AG08395 (cell line): ENCODE measurements at places on chromosomes 1 and 21.

GRCh38 chr1:86868477-86868876, 45.4 kb downstream of the SELENOF start:
- DNase-seq = no peak

DNA sequence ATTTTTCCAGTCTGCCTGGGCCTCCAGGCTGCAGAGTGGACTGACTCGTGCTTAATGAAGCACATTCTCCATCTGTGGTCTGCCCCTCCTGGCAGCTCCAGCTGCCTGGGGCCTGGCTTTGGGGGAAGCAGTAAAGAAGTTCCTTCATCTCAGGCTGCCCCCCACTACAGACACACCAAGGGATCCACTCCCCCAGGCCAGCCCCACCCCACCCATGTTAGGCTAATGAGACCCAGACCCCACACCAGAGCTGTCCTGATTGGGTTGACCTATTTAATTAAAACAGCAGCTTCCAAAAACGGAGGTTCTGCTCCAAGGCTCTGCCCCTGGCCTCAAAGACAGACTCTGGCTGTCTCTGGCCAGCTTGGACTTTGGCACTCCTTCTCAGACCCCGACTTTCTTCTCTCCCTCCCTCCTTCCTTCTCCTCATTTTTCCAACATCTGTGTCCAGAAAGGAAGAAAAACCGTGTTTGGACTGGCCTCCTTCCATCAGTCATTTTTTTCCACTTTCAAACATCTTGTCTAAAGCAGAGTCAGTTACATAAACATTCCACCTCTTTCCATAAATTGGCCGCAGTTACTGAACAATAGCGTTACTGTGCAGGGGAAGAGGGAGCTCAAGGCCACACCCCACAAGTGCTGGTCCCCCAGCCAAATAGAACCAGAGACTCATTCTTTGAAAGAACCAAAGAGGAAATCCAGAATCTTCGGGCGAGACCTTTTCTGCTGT, 29.7 kb downstream of the SERTAD4 start:
- DNase-seq = peak; percentile 66

- peak; percentile 80 for DNase-seq
Observed at GRCh38 chr1:24149866-24150233, 6.9 kb upstream of the IL22RA1 start.

DNA sequence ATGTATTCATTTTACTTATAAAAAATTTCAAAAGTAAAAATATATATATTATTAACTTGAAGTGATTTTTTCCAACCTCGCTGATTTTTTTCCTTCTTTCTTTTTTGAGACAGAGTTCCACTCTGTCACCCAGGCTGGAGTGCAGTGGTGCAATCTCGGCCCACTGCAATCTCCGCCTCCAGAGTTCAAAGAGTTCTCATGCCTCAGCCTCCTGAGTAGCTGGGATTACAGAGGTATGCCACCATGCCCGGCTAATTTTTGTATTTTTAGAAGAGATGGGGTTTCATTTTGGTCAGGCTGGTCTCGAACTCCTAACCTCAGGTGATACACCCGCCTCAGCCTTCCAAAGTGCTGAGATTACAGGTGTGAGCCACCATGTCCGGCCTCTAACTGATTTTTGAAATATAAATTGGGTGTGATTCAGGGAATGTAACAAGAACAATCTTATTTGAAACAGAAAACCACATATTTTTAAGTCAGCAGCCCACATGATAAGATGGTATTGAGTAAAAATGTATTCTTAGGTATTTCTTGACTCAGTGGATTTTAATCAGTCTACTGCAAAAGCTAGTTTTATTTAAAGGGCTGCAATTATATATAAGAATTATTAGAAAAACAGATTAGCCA, 30.0 kb downstream of the ZBTB8B start:
- no peak for DNase-seq

DNA sequence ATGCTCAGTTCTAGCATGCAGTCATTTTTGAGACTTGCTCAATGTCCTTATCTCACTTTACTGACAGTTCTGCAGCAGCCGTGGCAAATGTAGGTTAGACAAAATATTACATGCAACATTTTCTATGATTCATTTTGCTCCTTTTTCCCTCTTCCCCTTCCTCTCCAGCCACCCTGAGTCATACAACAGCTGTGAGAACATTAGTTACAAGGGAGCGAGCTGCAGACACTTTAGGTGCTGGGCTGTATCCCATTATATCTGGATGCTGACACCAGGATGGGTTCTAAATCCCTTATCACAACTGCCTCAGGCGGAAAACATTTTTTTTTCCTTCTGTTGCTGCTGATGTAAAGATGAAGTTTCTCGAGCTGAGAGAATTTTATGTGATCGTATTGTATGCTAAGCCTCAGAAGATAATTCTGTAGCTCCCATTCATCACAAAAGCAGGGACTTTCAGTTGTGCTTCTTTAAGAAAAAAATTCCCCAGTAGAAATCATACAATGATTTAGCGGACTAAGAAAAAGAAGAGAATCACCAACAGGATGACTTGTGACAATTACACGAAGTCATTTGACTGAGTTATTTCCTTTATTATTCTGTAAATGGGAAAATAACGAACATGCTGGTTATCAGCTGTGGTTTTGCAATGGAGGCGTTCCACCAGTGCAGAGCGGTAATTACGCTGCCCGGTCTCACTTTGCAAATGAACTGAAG, 345.0 kb downstream of the DISC1 start:
- DNase-seq = no peak

DNA sequence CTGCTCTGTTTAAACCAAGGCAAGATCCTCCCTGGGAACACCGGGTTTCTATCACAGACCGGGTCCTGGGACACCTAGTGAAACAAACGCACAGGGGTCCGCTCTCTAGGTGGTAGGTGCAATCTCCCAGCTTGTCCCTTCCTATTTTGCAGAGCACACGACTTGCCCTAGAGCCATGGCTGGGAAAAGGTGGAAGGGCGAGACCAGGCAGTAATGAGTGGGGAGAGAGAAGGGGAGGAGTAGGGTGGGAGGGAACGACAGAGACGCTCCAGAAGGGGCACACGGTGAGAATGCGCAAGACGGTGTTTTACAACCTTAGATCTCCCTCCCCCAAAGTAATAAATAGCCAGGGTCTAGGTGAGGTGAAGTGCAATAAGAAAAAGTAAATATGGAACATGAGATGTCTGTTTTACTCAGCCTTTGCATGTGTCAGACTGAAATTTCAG, 9.3 kb upstream of the ARHGAP29 start:
- DNase-seq = no peak

GRCh38 chr1:161902182-161902581, 121.5 kb downstream of the OLFML2B start:
- no peak for DNase-seq

GRCh38 chr1:30287976-30288375, 435.4 kb downstream of the MATN1 start:
- DNase-seq = no peak

GRCh38 chr1:21886486-21887215, 50.5 kb downstream of the HSPG2 start:
- no peak for DNase-seq

DNA sequence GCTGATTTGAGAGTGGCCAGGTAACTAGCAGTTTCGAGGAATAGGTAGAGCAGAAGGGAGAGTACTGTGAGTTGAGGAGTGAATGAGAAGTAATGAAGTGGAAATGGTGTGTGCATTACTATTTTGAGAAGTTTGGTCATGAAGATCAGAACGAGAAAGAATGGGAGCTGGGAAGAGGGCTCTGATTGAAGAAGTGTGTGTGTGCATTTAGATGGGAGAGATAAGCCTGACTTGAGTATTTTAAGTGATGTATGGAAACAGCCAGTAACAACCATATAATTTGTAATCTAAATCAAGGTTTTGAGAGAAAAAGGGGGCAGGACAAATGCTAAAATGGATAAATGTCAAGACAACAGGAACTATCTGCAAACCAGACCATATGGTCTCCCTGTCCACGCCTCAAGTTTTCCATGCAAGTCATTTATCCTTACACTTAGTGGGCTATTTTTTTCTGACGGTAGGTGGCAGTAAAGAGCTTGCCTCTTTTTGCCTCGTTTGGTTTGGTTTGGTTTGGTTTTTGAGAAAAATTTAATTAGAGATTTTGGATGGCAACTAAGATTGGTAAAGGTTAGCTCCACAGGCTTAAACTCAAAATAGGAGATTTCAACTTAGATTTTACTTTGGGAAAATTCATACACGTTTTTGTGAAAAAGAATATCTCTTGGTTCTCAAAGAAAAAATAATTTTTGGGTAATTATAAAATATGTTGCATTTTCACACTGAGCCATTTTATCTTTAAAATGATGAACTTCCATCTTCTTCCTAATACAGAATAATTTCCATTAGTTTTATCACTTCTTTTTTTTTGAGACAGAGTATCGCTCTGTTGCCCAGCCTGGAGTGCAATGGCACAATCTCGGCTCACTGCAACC, 9.5 kb upstream of the B3GALNT2 start:
- peak; percentile 50 for DNase-seq

GRCh38 chr1:97989094-97989680, 68.4 kb upstream of the DPYD start:
- no peak for DNase-seq

GRCh38 chr1:230010603-230011332, 56.3 kb upstream of the GALNT2 start:
- DNase-seq = no peak

DNA sequence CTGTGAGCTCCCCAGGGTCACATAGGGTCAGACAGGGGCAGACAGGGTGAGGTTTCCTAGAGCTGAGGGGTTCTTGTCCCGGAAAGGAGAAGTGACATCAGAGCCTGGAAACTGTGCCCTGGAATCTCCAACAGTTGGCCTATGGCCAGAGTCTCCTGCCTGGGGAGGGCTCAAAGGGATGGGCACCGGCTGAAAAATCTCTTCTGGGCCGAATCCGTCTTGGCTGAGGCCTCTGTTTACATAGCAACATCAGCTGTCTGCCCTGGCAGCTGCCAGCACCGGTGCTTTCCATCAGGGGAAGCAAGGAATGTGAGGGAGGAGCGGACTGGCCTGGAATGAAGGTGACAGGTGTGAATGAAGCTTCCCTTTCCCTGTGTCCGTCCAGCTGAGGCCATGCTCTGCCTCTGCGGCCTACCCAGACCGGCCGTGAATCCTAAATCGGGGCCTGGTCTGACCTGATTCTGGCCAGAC, 30.7 kb downstream of the VASH2 start:
- DNase-seq = no peak

DNA sequence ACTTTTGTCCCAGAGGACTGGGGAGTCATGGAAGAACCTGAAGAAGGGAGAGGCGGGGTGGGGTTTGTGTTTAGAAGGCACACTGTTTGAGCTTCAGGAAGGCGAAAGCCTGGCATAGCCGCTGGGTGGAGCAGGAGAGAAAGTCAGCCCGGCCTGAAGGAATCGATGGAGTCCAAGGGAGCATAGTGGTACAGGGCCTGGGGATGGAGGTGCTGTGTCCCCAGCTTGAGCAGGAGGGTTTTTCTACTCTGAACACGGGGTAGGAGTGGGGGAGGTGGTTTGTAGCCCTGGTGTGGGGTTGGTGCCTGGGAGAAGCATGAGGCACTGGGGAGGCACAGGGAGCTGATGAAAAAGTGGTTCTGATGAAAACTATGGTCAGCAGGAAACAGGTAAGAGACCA, 4.7 kb upstream of the CCDC24 start:
- no peak for DNase-seq

DNA sequence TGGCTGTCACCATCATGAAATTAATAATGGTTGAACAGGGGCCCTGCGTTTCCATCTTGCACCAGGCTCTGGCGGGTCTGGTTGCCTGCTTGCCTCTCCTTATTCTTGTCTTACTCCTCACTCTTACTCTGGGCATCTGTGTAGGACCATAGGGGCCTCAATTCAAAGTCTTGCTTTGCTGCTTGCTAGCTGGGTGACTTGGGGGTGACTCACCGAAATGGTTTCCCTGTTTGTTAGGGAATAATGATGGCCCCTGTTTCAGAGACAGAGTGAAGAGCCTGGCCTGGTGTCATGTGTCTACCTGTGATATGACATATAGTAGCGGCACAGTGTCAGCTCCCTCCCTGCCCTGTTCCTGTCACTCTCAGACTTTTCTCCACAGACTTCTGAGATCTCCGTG, 24.6 kb downstream of the KCNC4 start:
- no peak for DNase-seq

- DNase-seq = peak; percentile 75
Observed at GRCh38 chr1:54671985-54672608, 30.5 kb downstream of the MROH7 start.

- DNase-seq = peak; percentile 66
Observed at GRCh38 chr1:108646648-108647269, 14.1 kb downstream of the HENMT1 start.

DNA sequence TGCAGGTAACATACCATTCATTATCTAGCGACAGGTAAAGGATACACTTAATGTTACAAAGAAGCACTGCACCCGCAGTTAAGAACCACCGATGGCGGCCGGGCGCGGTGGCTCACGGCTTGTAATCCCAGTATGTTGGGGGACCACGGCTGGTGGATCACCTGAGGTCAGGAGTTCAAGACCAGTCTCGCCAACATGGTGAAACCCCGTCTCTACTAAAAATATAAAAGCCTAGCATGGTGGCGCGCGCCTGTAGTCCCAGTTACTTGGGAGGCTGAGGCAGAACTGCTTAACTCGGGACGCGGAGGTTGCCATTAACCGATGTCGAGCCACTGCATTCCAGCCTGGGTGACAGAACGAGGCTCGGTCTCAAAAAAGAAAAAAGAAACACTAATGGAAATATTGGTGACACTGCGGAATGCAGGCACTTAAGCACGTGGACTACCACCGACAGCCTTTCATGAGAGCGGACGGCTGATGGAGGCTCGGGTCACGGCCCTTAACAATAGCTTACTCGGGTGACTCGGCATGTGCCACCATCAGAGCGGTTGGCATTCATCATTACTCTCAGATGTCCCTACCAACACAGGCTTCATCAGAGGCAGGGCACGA, 542 bp downstream of the GAS5 start:
- DNase-seq = no peak

DNA sequence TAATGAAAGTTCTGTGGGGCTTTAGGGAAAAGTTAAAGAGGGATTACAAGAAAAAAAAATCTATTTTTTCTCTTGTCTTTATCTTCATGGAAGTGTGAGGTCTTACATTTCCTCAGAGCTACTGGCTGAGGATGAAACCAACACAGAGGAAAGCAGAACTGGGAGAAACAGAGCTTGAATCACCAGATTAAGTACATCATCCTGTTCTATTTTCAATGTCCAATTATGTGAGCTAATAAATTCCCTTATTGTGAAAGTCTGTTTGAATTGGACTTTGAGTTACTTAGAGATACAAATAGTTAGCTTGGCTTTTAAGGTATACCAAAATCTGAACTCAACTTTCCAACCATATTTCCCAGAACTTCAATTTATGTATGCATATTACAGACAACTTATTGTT, 69.2 kb downstream of the LPGAT1 start:
- no peak for DNase-seq

GRCh38 chr1:66775646-66776045, 23.4 kb downstream of the DYNLT5 start:
- DNase-seq = no peak
